Aorta (tissue), 5 donors: ENCODE measurements at places on chromosomes 12 and 14. TPM values are rescaled to one million over a fixed set of nuclear protein-coding genes. Genes with fewer than 3 reads are reported as not detected.

DNA sequence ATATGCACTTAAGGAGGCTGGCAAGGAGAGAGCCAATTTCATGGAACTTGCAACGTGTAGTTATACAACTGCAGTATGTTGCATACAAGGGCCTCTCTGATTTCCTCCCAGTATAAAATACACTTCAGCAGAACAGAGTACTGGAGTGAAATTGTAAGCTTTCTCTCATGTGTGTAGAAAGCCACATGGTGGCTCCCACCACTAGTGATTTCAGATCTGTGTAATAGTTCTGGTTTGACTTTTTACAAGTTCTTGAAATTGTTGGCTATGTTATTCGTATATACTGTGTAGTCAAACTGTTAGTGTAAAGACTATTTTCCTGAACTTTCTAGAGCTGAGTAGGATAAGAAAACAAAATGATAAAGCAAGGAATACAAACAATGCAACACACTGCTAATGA lies 16.4 kb upstream of the LMO3 start:
- no peak for DNase-seq

- DNase-seq = no peak
Measured at GRCh38 chr14:95901054-95901453, 24.4 kb downstream of the TUNAR start.

DNA sequence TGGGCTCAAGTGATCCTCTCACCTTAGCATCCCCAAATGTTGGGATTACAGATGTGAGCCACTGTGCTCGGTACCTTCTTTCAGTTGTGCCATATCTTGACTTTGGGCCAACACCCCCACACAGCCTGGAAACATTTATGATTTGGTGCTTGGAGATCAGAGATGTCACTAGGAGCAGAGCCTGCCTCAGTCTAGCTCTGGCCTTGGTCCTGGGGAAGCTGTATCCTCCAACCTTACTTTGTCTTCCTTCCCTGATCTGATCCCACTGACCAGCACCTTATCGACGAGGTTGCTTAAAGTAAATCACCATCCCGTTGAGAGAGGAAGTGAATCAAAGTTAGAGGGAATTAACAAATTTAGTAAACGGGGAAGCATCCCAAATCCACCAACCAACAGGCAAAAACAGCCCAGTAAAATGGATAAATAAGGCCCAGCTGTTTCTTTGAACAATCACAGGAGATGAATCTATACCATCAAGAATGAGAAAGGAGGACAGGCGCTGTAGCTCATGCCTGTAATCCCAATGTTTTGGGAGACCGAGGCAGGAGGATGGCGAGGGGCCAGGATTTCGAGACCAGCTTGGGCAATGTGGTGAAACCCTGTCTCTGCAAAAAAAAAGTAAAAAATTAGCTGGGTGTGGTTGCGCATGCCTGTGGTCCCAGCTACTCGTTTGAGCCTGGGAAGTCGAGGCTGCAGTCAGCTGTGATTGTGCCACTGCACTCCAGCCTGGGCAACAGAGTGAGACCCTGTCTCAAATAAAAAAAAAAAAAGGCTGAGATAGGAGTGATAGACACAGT lies 3.4 kb downstream of the PLBD2 start:
- DNase-seq = no peak

The TAS2R46 gene
- total RNA-seq = 3.3 TPM

The CDK17 gene
- 41.5 TPM for total RNA-seq
